ENCODE measurements at places on chromosomes 12 and 14. TPM values are rescaled to one million over a fixed set of nuclear protein-coding genes. Genes with fewer than 3 reads are reported as not detected.

- peak; percentile 83 for DNase-seq
These were observed 14.1 kb downstream of the SUSD6 start for GRCh38 chr14:69625299-69626131.

GRCh38 chr12:19138551-19138950 lies 9.0 kb downstream of the PLEKHA5 start:
- no peak for DNase-seq

RD3L gene
- not detected for total RNA-seq

KRT79 gene
- total RNA-seq: 0.58 TPM

CCDC63 gene
- not detected for total RNA-seq

Data from left lung (tissue), 14 donors.